ENCODE measurements at places on chromosomes 1 and 21.

DNA sequence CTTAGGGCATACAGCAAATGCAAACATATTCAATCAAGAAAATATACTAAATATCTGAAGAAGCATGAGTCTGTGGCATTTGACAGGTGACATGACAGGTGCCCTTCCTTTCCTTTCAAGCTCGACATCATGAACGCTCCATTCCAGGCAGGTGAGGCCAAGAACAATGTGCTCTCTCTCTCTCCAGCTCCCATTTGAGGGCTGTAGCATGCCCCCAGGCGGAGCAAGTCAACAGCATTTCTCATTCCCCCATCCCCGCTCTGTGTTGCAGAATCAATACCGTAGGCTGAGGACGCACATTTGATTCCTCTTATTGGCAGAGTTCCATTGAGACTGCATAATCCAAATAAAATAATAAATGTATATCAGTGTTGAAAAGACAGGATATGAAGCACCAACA is 24.6 kb upstream of the PLPPR4 start:
- no peak for DNase-seq

DNA sequence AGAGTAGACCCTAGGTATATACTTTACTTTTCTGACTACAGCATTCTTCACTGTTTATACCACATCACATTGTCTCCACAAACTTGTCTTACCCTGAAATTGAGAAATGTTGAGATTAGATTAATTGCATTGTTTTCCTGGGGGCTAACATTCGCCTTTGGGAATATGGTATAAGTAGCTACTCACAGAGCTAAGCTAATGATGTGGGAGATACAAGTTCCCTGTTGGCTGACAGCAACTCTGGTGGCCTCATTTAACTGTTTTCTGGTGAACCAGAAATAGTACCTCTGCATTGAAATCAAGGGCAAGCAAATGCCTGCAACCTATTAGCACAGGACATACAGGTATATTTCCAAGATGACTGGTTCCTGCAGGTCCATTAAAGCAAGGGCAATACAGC is 13.2 kb upstream of the VCAM1 start:
- no peak for DNase-seq

GRCh38 chr1:44067266-44068250 is 36.3 kb upstream of the SLC6A9 start:
- no peak for DNase-seq

GRCh38 chr1:199759268-199759730 is 268.2 kb upstream of the NR5A2 start:
- no peak for DNase-seq

DNA sequence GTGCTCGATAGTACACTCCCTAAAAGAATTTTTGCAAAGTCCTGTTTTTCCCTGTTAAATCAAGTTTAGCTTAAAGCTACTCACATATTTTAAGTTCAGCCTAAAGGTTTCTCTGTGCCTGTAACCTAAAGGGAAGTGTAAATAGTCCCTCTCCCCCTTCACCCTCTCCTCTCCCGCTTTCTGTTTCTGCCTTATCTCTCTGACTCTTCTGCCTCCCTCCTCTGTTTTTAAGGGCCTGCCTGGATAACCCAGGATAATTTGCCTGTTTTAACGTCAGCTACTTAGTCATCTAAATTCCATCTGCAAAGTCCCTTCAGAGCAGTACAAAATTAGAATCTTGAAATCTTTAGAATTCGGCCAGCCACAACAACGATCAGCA is 92.6 kb downstream of the NID1 start:
- DNase-seq, result peak; percentile 15

- DNase-seq, result no peak
Observed at GRCh38 chr1:213987422-213987926, 299 bp upstream of the PROX1 start.

- no peak for DNase-seq
Observed at GRCh38 chr1:206538086-206538770, 30.9 kb downstream of the RASSF5 start.

DNA sequence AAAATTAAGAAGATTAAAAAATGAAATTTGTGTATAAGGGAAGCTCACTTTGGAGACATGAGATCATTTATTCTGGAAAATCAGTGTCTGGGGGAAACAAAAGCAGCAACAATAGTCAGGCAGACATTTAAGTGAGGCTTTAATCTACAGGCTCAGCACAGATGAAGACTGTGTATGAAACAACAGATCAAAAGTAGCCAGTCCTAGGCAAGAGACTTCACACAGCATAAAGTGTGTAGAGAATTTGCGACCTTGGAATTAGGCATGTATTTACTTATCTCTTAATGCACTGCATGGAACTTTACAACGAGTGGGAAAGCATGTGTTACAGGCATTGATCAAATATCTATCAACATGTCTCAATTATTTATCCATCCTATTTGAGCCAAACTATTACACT is 1099.9 kb downstream of the PLA2G4A start:
- no peak for DNase-seq
